Cerebellar cortex (tissue), 1 donor: ENCODE measurements at places on chromosomes 16 and 17.

DNA sequence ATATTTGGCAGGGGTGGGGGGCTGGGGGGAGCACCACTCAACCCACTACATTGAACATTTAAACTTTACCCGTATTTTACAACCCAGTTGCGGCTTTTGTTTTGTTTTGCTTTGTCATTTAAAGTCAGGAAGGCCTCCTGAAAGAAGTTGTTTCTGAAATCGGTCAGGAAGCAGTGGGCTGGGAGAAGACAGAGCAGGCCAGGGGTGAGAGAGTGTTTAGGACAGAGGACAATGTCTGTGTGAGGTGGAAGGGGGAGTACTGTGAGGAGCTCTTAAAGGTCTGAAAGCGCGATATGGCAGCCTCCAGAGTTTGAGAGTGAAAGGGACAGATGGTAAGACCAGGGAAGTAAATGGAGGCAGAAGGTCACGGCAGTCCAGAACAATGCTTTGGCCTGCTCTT lies 6.1 kb upstream of the WFIKKN2 start:
- DNase-seq: no peak

- no peak for DNase-seq
Observed at GRCh38 chr17:64172510-64172909, 42.6 kb upstream of the ERN1 start.

DNA sequence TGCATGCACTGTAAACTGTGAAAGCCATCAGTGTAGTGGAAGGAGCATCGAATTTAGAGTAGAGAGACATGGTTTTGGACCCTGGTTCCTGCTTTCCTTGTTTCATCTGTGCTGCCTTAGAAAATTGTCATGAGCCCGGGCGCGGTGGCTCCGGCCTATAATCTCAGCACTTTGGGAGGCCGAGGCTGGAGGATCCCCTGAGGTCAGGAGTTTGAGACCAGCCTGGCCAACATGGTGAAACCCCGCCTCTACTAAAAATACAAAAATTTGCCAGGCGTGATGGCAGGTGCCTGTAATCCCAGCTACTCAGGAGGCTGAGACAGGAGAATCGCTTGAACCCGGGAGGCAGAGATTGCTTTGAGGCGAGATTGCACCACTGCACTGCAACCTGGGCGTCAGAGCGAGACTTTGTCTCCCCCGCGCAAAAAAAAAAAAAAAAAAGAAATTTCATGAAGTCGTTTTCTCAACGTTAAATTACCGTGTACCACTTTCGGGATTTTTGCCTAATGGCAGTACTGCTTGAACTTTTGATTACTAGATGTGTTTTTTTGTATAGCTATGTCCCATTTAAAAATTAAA lies 912 bp downstream of the COQ7 start:
- no peak for DNase-seq

DNA sequence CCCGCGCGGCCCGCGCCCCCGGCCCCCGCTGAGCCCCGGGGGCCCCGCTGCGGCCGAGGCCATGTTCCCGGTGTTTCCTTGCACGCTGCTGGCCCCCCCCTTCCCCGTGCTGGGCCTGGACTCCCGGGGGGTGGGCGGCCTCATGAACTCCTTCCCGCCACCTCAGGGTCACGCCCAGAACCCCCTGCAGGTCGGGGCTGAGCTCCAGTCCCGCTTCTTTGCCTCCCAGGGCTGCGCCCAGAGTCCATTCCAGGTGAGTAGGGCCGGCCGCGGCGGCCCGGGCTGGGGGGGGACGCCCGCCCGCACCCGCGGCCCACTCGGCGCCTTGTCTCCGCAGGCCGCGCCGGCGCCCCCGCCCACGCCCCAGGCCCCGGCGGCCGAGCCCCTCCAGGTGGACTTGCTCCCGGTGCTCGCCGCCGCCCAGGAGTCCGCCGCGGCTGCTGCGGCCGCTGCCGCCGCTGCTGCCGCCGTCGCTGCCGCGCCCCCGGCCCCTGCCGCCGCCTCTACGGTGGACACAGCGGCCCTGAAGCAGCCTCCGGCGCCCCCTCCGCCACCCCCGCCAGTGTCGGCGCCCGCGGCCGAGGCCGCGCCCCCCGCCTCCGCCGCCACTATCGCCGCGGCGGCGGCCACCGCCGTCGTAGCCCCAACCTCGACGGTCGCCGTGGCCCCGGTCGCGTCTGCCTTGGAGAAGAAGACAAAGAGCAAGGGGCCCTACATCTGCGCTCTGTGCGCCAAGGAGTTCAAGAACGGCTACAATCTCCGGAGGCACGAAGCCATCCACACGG lies 504 bp downstream of the MAZ start:
- peak; percentile 70 for DNase-seq

GRCh38 chr16:66521951-66522771 lies 27.8 kb downstream of the TK2 start:
- no peak for DNase-seq

GRCh38 chr16:11726008-11726407 lies 16.6 kb downstream of the TXNDC11 start:
- DNase-seq: no peak

DNA sequence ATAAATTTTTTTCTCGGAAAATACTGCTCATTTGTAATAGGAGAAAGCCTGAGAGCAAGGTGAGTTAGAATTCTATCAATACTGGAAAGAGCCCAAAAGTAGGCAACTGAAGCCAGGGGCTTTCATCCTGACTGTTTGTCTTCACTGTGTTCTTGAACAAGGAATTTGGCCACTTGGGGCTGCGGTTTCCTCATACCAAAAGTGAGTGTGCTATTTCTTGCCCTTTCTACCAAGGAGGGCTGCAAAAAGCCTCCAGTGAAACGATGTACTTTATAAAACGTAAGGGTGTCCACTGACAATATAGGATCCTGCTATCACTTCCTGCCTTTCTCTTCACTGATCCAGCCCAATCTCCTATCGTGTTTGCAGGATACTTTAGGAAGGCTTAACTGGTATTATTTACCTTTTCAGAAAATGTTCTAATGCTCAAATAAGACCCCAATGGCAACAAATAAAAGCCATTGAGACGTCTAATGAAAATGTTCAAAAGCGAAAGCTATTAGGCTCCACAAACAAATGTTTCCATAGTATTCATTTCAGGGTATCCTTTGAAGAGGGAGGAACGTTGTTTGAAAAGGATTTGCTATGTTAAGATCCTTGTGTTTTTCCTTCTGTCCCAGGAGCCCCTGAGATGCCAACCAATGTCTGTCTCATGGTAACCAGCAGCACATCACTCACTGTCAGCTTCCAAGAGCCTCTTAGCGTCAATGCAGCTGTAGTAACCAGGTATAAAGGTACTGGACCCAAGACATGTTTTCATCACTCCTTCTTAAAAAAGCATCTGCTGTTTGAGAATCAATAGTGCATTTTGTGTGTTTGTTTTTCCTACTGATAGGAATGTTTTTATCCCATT lies 219.3 kb upstream of the NOG start:
- no peak for DNase-seq

- DNase-seq: no peak
Observed at GRCh38 chr16:77064037-77064436, 127.0 kb upstream of the MON1B start.

DNA sequence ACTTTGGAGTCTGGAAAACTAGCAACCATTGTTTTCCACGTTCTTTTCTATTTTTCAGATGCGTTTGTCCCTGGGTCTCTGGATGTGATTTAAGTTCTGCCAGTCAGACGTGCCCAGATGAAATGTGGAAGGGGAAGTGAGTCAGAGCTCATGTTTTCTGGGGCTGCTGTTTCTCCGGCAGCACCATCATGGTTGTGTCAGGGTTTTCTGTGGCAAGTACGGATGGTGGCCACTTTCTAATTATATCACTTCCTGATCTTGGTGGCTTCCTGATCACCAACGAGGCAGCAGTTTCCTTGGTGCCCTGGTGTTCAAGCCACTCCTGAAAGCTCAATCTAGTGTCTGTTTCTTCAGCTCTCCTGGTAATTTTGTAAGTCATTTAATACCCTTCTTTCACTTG lies 31.4 kb upstream of the PMFBP1 start:
- DNase-seq: no peak

- no peak for DNase-seq
Observed at GRCh38 chr16:35751191-35751941, 2292.0 kb downstream of the TP53TG3F start.

GRCh38 chr17:34582185-34582900 lies 3.0 kb downstream of the TMEM132E start:
- peak; percentile 50 for DNase-seq

- no peak for DNase-seq
Observed at GRCh38 chr17:12046786-12047185, 26.1 kb downstream of the MAP2K4 start.

DNA sequence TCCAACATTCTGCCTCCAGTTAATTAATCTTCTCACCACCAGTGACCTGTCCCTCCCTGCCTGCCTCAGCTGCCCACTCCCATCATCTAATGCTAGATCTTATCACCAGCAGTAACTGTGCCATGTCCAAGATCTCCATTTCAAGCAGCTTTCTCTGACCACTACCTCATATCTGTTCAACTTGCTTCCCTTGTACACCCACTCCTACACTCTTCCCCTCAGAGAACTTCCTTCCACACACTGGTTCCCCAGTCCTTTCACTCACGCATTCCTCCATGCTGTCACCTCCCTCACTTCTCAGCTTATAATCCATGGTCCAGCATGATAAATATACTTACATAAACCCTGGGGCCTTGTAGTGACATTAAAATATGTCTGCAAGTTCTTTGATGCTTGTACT lies 31.8 kb upstream of the DYNLL2 start:
- DNase-seq: no peak

DNA sequence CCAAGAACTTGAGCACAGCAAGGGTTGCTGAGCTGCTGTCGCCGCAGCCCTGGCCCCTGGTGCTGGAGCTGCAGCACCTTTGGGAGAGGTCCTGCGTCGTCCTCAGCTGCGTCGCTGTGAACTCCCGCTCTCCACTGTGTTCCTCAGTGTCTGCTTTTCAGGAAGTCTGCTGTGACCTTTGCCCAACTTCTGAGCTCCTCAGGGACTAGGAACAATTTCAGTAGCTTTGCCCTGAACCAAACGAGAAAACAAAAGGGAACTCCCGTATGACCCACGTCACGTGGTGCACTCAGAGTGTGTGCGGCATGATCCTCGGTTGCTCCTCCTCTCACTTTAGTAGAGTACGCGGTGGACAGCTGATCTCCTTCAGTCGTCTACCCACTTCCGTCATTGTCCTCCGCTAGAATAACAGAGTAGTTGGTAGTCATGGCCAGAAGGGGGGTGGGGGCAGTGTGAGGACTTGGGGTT lies 44.2 kb downstream of the WDR45B start:
- DNase-seq: no peak

- DNase-seq: peak; percentile 83
Observed at GRCh38 chr16:58464047-58464915, 35.7 kb upstream of the NDRG4 start.

- DNase-seq: no peak
Observed at GRCh38 chr17:40522250-40522960, 21.0 kb upstream of the TNS4 start.

GRCh38 chr17:8599351-8600011 lies 31.0 kb downstream of the MYH10 start:
- no peak for DNase-seq

DNA sequence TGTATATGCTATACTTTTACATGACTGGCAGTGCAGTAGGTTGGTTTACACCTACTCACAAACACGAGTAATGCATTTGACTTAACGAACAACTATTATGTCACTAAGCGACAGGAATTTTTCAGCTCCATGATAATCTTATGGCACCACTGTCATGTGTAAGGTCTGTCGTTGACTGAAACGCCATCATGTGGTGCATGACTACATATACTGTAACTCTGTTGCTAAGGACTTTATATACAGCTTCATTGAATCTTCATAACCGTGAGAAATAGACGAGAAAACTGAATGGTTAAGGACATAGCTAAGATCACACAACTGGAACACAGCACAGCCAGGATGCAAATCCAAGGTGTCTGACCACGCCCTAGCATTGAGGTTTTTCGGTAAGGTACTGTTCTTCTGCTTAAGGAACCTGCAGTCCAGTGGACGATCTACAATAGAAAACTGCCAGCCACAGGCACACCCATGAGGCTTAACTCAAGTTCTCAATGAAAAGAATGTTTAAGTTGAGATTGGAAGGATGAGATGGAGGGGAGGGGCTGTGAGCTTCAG lies 3.3 kb downstream of the CFAP20 start:
- no peak for DNase-seq

GRCh38 chr16:83550183-83550569 lies 257.6 kb upstream of the HSBP1 start:
- peak; percentile 79 for DNase-seq

DNA sequence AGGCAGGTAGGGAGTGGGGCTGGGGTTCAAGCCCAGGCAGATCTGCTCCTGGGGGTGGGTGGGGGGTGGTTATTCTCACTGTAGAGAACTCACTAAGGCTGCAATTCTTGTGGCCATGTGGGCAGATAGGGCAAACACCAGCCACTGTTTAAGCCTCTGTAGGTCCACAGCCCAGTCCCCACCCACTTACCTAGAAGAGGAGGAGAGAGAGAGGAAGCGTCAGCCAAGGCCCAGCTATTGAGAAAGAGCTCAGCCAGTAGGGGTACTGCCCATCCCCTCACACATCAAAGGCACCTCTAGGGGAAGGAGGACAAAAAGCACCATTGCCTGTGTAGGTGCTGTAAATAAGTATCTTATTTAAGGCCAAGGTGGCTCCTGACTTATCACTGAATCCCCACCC lies 12.9 kb downstream of the KRT16 start:
- DNase-seq: no peak
